Vagina (tissue), 2 donors: ENCODE measurements at places on chromosomes 5 and 9.

DNA sequence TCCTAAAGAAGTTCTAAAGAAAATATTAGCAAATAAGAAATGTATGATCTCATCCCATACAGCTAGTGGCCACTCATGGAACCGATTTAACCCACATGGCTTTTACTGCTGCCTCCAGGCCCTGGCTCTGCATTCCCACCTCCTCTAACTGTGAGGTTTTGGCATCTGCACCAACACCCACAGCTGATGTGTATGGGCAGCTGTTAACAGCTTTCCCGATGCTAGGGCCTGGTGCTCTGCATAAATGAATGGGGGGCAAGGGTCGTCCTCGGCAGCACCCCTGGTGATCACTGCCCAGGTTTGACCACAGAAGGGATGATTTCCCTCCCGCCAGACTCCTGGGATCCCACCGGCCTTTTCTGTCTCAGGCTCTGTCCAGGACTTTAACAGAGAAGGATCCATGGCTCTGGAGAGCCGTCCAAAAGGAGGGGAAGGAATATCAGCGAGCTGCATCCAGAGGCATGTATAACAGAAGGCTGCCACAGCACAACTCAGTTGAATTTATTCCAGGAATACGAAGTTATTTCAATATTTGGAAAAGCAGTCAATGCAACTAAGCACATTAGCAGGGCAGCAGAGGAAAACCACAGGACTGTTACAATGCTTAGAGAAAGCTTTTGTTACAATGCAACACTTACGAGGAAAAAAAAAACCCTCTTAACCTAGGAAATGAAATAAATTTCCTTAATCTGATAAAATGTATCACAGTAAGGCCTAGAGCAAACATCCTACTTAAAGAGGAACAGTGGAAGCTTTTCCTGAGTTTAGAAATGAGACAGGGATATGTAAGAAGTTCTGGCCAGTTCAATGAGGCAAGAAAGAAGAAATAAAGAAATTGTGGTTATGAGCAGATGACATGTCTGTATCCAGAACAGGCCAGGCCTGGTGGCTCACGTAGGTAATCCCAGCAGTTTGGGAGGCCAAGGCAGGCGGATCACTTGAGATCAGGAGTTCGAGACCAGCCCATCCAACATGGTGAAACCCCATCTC lies 63.1 kb downstream of the NACC2 start:
- no peaks in the 10 kb centered on the region for H3K27me3 ChIP-seq
- no peaks in the 10 kb centered on the region for H3K4me1 ChIP-seq
- no peak overlapping the region for H3K4me3 ChIP-seq
- no peaks in the 10 kb centered on the region for H3K36me3 ChIP-seq
- no peak overlapping the region for H3K27ac ChIP-seq

GRCh38 chr9:114289571-114290481 lies 33.1 kb upstream of the ORM1 start:
- peaks cover 13% of the 10 kb centered on the region for H3K4me1 ChIP-seq
- H3K36me3 ChIP-seq, result no peaks in the 10 kb centered on the region
- H3K27ac ChIP-seq, result no peak overlapping the region

DNA sequence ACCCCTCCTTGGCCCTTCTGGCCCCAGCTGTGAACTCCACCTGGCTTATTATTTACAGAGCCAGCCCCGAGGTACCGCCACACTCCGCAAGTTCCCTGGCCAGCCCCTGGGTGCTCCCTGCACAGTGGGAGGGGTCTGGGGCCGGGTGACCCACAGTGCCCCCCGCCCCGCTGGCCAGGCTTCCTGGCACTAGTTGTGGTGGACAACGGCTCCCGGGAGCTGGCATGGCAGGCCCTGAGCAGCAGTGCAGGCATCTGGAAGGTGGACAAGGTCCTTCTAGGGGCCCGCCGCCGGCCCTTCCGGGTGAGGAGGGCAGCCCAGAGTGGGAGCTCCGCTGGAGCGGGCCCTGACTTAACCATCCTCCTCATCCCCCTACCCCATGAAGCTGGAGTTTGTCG lies 3.9 kb downstream of the MAMDC4 start:
- DNase-seq, result no peak
- peaks cover 18% of the 10 kb centered on the region for H3K4me1 ChIP-seq
- H3K4me3 ChIP-seq, result no peak overlapping the region
- H3K27ac ChIP-seq, result no peak overlapping the region
- H3K27me3 ChIP-seq, result no peaks in the 10 kb centered on the region

- no peaks in the 10 kb centered on the region for H3K36me3 ChIP-seq
- H3K4me3 ChIP-seq, result no peak overlapping the region
- no peak for DNase-seq
These were observed 110.3 kb upstream of the PTCH1 start for GRCh38 chr9:95626885-95627558.

GRCh38 chr9:3576328-3576727 lies 50.5 kb upstream of the RFX3 start:
- no peak for DNase-seq
- no peaks in the 10 kb centered on the region for H3K4me1 ChIP-seq
- no peak overlapping the region for H3K4me3 ChIP-seq
- H3K27ac ChIP-seq, result no peak overlapping the region
- no peaks in the 10 kb centered on the region for H3K27me3 ChIP-seq
- H3K36me3 ChIP-seq, result no peaks in the 10 kb centered on the region

- H3K4me3 ChIP-seq, result no peak overlapping the region
- H3K27me3 ChIP-seq, result no peaks in the 10 kb centered on the region
These were observed 48.1 kb downstream of the CFAP90 start for GRCh38 chr5:7802855-7803254.

- no peaks in the 10 kb centered on the region for H3K27me3 ChIP-seq
- peaks cover 16% of the 10 kb centered on the region for H3K4me1 ChIP-seq
- no peak for DNase-seq
- no peak overlapping the region for H3K27ac ChIP-seq
- no peak overlapping the region for H3K4me3 ChIP-seq
- H3K36me3 ChIP-seq, result no peaks in the 10 kb centered on the region
These were observed 75.7 kb upstream of the PIK3R1 start for GRCh38 chr5:68139611-68140441.

DNA sequence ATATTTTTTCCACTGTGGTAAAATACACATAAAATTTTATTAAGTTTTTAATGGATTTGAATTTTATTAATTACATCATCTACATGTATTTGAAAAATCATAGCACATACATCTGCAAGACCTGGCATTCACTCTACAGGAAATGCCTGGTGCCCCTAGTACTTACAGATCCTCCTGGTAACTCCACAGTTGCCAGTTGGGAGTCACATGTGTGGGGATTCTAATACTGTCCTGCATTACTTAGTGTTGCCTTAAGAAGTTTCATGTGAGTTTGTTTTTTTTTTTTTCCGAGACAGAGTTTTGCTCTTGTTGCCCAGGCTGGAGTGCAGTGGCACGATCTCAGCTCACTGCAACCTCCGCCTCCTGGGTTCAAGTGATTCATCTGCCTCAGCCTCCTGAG lies 18.1 kb downstream of the KDM3B start:
- peaks cover 58% of the 10 kb centered on the region for H3K4me1 ChIP-seq
- no peak overlapping the region for H3K27ac ChIP-seq
- no peak for DNase-seq
- peaks cover 4% of the 10 kb centered on the region for H3K36me3 ChIP-seq
- no peak overlapping the region for H3K4me3 ChIP-seq

DNA sequence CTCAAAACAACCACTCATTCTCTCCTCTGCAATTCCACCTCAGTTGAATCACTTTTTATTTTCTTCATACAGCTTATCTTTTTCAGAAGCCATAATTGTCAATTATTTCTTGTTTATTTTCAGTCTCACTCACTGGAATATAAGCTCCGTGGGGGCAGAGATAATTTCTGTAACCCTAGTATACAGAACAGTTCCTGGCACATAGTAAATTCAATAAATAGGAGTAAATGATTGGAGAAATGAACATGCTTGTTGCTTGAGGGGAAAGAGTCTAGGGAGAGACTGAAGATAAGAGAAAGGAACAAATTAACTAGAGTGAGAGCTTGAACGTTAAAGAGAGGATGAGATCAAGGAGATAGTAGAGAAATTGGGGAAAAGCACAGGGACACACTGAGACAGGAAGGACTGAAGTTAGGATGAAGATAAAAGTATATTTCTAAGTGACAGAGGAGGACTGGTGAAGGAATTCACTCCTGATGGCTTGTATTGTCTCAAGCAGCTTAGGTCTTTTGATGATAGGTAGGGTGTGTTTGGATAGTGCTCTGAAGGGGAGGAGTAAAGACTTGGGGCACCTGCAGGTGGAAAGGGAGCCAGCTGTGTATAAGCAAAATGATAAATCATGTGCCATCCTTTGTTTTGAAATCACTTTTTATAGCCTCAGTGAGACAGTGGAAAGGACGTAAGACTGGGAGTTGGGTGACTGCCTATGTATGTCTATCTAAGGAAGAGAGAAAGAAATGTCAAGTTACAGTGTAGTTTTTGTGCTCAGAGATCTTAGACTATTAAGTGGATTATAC lies 2.2 kb downstream of the NAA35 start:
- peaks cover 31% of the 10 kb centered on the region for H3K4me1 ChIP-seq
- no peaks in the 10 kb centered on the region for H3K36me3 ChIP-seq

GRCh38 chr9:100498592-100498991 lies 25.6 kb downstream of the TMEFF1 start:
- H3K4me3 ChIP-seq, result no peak overlapping the region
- no peak for DNase-seq
- H3K4me1 ChIP-seq, result no peaks in the 10 kb centered on the region
- no peaks in the 10 kb centered on the region for H3K27me3 ChIP-seq
- no peaks in the 10 kb centered on the region for H3K36me3 ChIP-seq
- no peak overlapping the region for H3K27ac ChIP-seq

- no peak for DNase-seq
- H3K4me3 ChIP-seq, result no peak overlapping the region
- no peaks in the 10 kb centered on the region for H3K36me3 ChIP-seq
These were observed 115.1 kb upstream of the MVB12B start for GRCh38 chr9:126211441-126212074.

- H3K27ac ChIP-seq, result no peak overlapping the region
- H3K27me3 ChIP-seq, result no peaks in the 10 kb centered on the region
- DNase-seq, result no peak
- H3K4me1 ChIP-seq, result peaks cover 17% of the 10 kb centered on the region
These were observed 106.5 kb downstream of the EPB41L4A start for GRCh38 chr5:112312295-112313275.

DNA sequence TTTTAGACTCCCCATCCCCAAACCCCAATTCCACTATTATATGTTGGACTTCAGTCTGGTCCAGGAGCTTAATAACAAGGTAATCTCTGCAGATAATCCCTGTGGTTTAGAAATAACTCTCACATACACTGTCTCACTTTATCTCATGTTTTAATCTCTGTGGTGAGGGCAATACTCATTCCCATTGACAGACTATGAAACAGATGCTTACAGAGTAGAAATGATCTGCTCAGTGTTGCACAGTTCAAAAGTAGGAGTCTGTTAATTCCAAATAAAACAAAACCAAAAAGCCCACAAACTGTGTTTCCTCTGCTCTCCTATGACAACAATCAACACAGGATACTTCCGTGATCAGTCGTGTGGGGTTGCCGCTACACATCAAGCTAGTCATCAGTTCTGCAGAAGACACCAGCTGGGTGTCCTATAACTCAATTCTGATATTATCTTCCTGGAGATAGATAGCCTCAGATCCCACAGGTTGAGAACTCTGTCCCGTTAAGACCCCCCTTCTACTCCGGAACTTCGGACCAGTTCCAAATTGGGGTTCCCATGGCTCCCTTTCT lies 26.3 kb upstream of the FANCC start:
- H3K27ac ChIP-seq, result no peak overlapping the region
- H3K27me3 ChIP-seq, result no peaks in the 10 kb centered on the region
- H3K4me3 ChIP-seq, result no peak overlapping the region
- no peak for DNase-seq
- peaks cover under 1% of the 10 kb centered on the region for H3K4me1 ChIP-seq

GRCh38 chr5:68949256-68949655 lies 144.6 kb upstream of the SLC30A5 start:
- no peaks in the 10 kb centered on the region for H3K27me3 ChIP-seq
- peaks cover 27% of the 10 kb centered on the region for H3K4me1 ChIP-seq
- no peak for DNase-seq

DNA sequence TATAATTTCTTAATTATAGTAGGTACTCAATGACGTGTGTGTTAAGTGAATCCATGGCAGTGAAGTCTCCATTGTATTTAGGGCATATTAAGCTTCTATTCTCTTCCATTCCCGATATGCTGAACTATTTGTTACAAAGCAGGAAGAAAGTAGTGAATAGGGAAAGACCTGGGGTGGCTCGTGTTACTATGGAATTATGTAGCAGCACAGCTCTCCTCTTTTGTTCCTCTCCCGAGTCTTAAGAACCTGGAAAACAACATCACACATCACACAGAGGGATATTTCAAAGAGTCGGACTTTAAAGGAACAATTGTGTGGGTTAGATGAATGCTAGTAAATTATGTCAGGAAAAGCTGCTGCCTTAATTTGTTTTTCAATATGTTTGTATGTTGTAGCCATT lies 131.8 kb downstream of the PCSK5 start:
- no peak overlapping the region for H3K4me3 ChIP-seq
- H3K27me3 ChIP-seq, result no peaks in the 10 kb centered on the region
- no peak overlapping the region for H3K27ac ChIP-seq
- H3K4me1 ChIP-seq, result no peaks in the 10 kb centered on the region

- peak overlapping the region; percentile 55 for H3K27ac ChIP-seq
- H3K4me3 ChIP-seq, result no peak overlapping the region
- no peak for DNase-seq
- H3K36me3 ChIP-seq, result no peaks in the 10 kb centered on the region
- no peaks in the 10 kb centered on the region for H3K27me3 ChIP-seq
- H3K4me1 ChIP-seq, result peaks cover 18% of the 10 kb centered on the region
These were observed 51.3 kb downstream of the ARHGEF37 start for GRCh38 chr5:149632311-149633251.

DNA sequence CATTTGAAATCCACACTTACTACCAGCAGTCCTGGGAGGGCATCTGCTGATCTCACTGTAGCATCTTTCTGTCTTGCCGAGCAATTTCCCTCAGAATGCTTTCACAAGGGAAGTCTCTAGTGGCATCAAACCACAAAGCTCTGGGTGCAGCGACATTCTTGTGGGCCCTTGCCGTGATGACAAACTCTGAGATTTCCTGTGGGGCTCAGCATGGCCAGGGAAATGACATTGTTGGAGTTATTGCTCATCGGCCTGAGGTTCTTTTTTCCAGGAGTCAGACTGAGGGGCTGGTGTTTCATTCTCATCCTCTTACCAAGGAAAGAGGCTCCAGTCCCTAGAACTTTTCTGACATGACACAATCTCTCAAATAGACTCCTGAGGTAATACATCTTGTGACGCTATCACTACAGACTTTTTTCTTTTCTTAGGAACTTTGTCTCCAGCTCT lies 51.4 kb downstream of the PFDN1 start:
- H3K36me3 ChIP-seq, result peaks cover 11% of the 10 kb centered on the region
- no peaks in the 10 kb centered on the region for H3K27me3 ChIP-seq
- H3K27ac ChIP-seq, result no peak overlapping the region
- H3K4me3 ChIP-seq, result no peak overlapping the region
- H3K4me1 ChIP-seq, result peaks cover 32% of the 10 kb centered on the region
- no peak for DNase-seq

- no peak overlapping the region for H3K4me3 ChIP-seq
- no peak for DNase-seq
- H3K27me3 ChIP-seq, result no peaks in the 10 kb centered on the region
- no peaks in the 10 kb centered on the region for H3K36me3 ChIP-seq
- H3K4me1 ChIP-seq, result no peaks in the 10 kb centered on the region
- H3K27ac ChIP-seq, result no peak overlapping the region
These were observed 55.7 kb downstream of the GLIS3 start for GRCh38 chr9:4243877-4244812.
